Dorsolateral prefrontal cortex (tissue), 122 donors: ENCODE measurements at places on chromosomes 5 and 9.

DNA sequence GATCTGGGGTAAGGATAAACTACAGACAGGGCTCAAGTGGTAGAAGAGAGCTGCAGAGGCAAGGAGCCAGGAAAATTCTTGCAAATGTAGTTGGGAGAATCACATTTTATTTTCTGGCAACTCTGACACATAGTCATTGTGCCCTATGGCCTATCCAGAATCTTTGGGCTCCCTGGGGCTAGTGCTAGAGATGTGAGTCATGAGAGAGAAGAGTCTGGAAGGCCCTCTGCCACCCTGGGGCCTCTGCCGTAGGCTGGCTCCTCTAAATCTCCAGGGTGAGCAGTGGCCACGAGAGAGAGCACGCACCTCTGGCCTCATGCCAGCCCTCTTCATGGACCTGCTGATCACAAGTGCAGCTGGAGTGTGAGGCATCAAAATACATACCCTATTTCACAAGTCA lies 74.3 kb upstream of the SSBP2 start:
- DNase-seq: no peak

GRCh38 chr5:124952566-124952965 lies 206.1 kb upstream of the ZNF608 start:
- no peak for DNase-seq

DNA sequence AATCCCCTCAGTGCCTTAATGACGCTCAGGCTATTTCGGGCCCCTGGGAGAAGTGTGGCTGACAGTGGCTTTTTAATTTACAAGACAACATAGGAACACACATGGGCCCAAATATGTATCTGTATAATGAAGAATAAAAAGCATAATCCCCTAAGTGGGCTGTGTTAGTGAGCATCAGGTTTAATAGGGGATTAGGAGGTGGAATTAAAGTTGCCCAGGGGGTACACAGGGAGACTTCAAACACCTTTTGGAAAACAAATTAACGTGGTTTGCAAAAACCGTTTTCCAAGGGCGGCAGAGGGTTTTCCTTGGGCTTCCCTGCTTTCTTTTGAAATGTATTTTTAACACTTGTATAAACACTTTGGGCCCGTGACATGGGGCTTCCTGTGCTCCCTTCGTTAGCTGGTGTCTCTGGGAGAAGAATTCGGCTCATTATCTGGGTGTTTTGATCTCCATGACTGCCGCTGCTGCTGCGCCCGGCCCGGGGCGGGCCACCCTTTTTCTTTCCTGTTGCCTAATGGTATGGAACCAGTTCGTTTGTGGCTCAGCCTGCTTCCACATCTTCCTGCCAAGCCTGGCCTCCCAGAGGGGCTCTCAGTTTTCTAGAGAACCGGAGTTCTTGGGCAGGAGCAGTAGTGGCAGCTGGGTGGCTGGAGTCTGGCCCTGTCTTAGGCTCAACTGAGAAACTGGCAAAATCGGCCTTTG lies 173.0 kb downstream of the MACROH2A1 start:
- DNase-seq: no peak

- no peak for DNase-seq
Observed at GRCh38 chr9:117412841-117413240, 2.0 kb downstream of the ASTN2 start.

- no peak for DNase-seq
Observed at GRCh38 chr9:96758845-96759673, 18.8 kb downstream of the ZNF510 start.

DNA sequence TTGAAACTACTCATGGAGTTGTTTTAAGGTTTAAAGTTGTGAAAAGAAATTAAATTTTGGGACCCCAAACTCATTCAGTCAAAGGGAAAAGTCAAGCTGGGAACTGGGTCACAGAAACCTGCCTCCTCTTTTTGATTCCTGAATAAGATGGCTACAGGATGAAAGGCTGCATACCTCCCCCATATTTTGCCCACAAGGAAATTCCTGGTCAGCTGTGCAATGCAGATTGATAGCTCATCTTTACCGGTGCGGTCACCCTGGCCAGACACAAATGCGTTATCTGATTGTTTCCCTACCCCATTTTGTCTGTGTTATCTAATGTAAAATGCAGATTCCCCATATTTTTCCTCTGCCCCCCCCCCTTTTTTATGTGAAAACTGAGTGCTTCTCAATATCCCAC lies 1.3 kb downstream of the HAVCR2 start:
- no peak for DNase-seq

- DNase-seq: no peak
Observed at GRCh38 chr5:169041180-169041579, 259.8 kb downstream of the SLIT3 start.

- DNase-seq: no peak
Observed at GRCh38 chr5:90356176-90356575, 53.4 kb downstream of the CETN3 start.

DNA sequence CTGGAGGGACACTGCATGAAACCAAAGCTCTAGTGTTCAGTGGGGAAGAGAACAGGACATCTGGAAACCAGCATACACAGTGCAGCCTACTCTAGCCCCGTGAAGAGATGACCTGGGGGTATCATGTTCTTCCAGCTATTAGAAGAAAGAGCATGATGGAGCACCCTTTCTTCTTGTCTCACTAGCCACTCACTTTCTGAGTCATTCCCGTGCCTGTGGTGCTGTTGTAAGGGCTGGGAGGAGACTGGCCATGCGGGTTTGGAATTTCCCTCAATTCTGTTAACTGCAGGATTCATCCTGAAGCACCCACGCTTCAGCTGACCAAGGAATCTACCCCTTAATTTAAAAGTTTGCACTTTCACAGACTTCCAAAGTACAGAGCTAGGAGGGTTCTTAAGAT lies 137.0 kb downstream of the COL23A1 start:
- DNase-seq: no peak

DNA sequence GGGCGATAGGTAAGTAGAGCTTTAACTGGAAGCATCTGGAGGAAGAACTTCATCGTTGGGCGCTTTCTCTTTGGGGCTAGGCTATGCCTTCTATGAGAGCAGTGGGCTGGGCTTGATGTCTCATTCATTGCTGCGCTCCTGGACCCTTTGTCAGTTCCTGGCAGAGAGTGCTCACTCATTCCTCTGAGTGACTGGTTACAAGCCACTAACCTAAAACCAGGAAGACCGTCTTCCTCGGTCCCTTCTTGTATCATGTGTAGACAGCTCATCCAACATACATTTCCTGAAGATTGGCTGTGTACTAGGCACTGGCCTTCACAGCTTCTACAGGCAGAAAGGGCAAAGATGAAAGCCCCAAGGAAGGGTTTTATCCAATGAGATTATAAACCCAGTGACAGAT lies 6.4 kb downstream of the SWI5 start:
- DNase-seq: no peak

DNA sequence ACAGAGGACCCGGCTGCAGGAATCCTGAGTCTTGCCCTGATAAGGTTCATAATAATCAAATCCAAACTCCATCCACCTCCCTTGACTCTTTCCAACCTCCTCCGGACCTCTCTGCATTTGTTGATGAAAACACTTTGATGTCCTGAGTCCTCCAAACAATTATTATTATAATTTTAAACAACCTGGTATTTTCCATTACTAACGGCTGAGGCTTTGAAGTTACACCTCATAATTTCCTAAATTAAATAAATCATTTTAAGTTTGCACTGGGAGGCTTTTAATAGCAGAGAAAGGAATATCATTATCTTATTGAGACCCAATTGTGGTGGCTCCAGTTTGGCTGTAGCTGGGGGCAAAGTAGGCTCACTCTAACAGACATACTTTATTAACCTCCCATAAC lies 9.5 kb downstream of the MSX2 start:
- DNase-seq: no peak

- DNase-seq: no peak
Observed at GRCh38 chr9:6034954-6035353, 19.5 kb upstream of the RANBP6 start.

GRCh38 chr9:92980085-92980745 lies 32.9 kb downstream of the FGD3 start:
- DNase-seq: no peak

DNA sequence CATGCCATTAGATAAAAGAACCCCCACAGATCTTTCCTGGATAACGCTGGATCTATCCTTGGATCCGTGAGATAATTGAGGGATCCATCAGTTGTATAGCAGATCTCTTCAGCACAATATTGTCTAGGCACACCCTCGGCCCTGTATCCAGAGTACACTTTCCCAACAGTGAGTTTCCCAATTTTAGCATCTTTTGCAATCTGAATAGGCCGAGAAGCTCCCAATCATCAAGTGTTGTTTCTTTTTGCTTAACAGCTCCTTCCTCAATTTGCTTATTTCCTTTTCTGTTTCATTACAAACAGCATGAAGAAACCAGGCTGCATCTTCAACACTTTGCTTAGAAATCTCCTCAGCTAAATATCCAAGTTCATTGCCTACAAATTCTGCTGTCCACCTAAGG lies 4.4 kb upstream of the SPTLC1 start:
- DNase-seq: no peak

DNA sequence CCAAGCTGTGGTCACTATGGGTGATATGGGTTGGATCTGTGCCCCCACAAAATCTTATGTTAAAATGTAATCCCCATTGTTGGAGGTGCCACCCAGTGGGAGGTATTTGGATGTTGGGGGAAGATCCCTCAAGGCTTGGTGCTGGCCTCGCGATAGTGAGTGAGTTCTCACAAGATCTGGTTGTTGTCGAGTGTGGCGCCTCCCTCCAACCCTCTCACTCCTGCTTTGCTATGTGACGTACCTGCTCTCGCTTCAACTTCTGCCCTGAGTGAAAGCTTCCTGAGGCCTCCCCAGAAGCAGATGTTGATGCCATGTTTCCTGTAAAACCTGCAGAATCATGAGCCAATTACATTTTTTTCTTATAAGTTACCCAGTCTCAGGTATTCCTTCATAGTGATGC lies 35.5 kb downstream of the UGT3A2 start:
- DNase-seq: no peak

- DNase-seq: peak; percentile 95
Observed at GRCh38 chr9:6681147-6681956, 35.8 kb upstream of the GLDC start.

DNA sequence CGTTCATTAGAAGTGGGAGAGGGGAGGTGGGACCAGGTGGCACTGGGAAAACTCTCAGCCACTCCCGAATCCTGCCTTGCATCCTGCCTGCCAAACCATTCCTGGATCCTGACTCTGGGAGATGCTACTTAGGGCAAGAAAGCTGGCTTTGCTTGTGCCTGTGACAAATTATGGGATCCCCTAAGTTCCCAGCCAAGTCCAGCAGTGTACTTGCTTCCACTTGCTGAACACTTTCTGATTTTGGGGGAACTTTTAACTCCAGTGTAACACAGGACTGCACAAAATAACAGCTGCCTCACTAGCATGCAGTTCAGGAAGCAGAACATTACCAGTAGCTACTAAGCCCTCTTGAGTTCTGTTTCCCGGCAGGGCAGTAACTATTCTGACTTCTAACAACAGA lies 12.5 kb upstream of the NKX2-5 start:
- DNase-seq: no peak

GRCh38 chr9:78848061-78848460 lies 551.1 kb downstream of the PSAT1 start:
- DNase-seq: no peak

DNA sequence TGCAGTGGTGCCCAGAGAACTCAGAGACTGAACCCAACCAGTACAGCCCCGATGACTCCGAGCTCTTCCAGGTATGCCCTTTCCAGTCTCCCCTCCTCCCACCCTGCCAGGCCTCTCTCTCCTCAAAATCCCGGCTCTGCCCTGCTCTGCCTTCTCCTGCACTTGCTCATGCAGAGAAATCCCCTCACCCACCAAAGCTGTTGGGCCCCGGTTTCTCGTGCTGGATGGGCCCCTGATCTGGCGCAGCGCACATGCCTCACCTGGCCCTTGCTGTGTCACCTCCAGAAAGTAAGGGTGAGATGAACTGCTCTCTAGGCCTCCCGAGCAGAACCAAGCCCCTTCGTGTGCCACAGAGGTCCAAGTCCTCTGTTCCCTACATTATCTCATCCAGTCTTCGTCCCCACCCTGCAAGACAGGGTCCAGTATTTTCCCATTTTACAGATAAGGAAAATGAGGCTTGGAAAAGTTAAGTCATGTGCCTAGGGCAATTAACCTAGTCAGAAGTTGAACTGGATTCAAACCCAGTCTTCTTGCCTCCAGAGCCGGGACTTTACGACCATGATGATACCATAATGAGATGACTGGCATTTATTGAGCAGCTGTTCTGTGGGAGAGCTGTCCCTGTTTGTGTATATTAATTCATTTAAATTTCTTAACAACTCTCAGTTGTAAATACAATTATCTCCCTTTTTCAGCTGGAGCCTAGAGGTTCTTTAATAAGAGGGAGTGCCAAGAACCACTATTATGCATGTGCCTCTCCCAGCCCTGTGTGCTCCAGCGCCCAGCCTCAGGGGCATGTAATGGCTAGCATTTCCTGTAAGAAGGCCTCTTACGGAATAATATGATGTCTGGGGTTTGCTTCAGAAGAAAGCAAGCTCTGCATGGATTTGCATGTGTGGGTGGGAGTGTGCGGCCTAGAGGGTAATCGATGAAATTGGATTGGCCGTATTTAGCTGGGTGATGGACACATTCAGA lies 90.7 kb downstream of the PPARGC1B start:
- DNase-seq: no peak

DNA sequence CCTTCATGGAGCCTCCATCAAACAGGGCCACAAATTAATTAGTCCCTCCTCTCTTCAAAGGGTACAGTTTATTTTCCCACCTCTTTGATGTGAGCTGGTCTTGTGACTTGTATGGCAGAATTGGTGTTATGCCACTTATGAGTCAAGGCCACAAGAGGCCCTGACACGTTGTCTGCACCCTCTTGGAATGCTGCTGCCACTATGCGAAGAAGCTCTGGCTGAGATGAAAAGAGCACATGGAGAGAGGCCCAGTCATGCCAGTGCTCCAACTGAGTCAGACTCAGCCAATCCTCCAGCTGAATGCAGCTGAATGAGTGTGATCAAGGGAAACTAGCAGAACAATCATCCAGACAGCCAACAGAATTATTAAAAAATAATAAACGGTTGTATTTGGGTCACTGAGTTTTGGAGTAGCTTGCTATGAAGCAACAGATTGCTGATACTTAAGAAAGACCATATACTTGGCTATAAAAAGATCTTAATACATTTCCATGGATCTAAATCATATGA lies 128.3 kb downstream of the MARCHF11 start:
- no peak for DNase-seq

GRCh38 chr9:607417-607816 lies 234.1 kb upstream of the DMRT1 start:
- no peak for DNase-seq

GRCh38 chr9:3787628-3788027 lies 261.8 kb upstream of the RFX3 start:
- no peak for DNase-seq

DNA sequence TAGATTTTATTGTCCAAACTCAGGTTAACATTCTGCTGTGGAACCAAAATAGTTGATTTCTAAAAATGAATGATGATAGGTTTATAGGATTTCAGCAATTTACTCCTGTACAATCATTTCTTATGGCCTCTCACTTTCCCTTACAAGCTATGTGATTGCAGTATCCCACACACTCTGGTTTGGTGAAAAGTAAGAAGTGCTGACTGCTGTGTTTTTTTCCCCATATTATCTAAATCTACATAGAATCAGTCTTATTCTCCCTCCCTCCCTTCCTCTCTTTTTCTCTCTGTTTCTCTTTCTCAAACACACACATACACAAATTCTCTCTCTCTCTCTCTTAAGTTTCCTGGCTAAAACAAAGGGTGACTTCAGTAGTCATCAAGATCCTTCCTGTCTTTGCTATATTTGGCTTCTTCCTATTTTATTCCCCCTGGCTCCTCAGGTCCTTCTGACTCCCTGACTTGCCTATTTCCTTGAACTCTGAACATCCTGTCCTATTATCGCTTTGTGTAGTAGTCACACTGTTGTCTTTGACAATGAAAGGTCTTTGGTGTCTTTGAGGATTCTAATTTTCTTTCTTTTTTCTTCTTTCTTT lies 55.9 kb upstream of the HAPLN1 start:
- no peak for DNase-seq

GRCh38 chr5:126497506-126497905 lies 74.3 kb downstream of the GRAMD2B start:
- DNase-seq: peak; percentile 44
